ENCODE measurements at places on chromosomes 5 and 9.

DNA sequence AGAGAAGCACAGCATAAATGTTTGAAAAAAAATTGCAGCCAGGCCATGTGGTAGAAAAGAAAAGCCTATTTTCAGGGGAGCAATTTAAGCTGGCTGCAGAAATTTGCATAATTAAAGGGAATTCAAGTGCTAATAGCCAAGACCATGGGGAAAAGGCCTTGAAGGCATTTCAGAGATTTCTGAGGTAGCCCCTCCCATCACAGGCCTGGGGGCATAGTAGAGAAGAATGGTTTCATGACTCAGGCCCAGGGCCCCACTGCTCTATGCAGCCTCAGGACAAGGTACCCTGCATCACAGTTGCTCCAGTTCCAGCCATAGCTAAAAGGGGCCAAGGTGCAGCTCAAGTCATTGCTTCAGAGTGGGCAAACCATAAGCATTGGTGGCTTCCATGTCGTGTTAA lies 1416.0 kb downstream of the EFNA5 start:
- DNase-seq: no peak

- DNase-seq: no peak
These were observed 480.0 kb upstream of the PAPPA start for GRCh38 chr9:115673599-115673998.

- peak; percentile 21 for DNase-seq
These were observed at the start of gene MELK for GRCh38 chr9:36572515-36573418. TSS of gene MELK (plus strand) at chr9:36572895. CDS start at chr9:36581682, 8,787 bp downstream.

- no peak for DNase-seq
These were observed 214.3 kb downstream of the C9orf50 start for GRCh38 chr9:129406278-129407225.

GRCh38 chr5:36447776-36448175 lies 146.1 kb upstream of the RANBP3L start:
- DNase-seq: no peak

GRCh38 chr5:84191281-84191680 lies 193.4 kb downstream of the EDIL3 start:
- DNase-seq: no peak

GRCh38 chr5:43401827-43402226 lies 10.4 kb downstream of the CCL28 start:
- no peak for DNase-seq

DNA sequence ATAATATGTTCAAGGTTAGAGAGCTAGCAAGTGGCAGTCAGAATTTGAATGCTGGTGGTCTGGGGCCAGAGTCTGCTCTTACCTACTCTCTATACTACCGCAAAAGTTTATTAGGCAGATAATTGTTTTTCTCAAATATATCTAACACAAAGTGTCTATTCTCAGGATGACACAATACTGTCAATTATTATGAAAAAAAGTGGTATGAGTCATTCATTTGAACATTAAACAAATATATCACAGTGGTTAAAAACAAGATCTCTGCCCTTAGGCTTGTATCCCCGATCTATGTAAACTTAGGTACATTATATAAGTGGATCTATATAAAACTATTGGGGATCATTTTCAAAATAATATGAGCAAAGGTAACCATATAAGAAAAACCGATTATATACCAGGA lies 354.9 kb downstream of the CETN3 start:
- DNase-seq: no peak

- no peak for DNase-seq
These were observed 68.9 kb upstream of the TAF1L start for GRCh38 chr9:32704343-32704742.

DNA sequence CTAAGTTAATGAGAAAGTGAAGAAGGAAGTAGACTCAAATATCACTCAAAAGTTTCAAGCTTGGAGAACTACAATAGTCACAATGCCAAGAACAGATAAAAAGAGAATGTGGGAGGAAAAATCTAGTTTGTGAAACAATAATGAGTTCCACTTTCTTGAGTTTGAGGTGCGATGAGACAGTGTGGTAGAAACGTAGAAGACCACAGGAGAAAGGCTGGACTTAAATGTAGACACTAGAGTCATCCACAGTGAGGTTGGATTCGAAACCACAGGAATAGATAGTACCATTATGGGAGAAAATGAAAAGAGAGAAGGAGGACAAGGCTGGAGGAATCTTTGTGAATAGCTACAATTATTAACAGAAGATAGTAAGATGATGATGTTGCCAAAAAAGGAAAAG lies 141.1 kb upstream of the LRRTM2 start:
- DNase-seq: no peak

DNA sequence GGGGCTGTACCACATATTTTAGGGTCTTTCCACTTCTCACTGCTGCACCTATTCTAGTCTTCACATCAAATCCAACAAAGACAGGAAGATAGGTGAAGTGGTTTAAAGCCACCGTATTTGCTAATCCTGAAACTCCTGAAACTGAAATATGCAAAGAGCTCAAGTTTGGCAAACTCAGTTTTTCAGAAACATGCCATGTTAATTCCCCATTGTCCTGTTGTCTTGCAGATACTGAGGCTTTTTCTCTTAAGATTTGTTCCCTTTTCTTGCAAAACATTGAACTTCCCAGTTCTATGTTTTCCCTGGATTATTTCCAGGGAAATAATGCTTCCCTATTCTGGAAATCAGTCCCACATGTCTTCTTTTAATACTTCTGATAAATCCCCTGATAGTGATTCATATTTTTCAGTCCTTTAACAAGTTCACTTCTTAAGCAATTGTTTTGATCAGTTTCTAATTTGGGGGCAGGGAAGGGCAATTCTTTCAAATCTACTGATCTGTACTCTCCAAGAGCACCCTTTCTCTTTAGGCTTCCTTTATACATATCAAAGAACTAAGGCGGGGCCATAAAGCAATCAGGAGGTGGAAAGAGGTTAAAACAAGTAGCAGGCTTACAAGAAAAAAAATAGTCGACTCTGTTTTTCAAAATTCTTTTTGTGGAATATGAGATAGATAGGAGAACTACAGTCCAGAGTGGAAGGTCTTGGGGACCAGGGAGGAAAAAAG lies 648.5 kb downstream of the BNC2 start:
- DNase-seq: no peak

- no peak for DNase-seq
These were observed 97.4 kb downstream of the CDK5RAP2 start for GRCh38 chr9:120482424-120483186.

DNA sequence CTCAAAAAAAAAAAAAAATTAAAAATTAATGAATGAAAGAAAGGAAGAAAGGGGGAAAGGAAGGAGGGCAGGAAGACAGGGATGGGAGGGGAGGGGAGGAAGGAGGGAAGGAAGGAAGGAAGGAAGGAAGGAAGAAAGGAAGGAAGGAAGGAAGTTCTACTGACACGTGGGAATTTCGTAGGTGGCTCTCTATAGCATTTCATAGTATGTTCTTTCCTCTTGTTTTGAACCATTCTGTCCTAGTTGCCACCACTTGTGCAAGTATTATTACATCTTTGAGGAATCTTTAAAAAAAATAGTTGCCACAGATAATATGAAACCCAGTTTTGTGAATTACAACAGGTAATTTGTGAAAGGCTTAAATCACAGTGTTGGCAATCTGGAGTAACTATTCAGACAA lies 253.8 kb downstream of the BNC2 start:
- no peak for DNase-seq

DNA sequence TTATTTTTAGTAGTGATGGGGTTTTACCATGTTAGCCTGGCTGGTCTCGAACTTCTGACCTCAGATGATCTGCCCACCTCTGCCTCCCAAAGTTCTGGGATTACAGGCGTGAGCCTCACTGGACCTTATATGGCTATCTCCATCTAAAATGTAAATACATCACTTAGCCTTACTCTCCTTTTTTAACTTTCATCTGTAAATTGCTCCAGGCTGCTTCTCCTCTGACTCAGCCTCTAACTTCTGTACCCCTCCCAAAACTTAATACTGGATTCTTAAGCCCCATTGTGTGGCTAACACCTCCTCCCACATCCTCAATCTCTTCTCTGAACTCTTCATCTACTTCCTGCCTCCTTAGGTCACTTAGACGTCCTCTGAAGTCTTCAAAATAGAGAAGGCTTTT lies 4.0 kb downstream of the SNX30 start:
- DNase-seq: no peak

- DNase-seq: no peak
These were observed 283.4 kb downstream of the GADD45G start for GRCh38 chr9:89888233-89888632.

DNA sequence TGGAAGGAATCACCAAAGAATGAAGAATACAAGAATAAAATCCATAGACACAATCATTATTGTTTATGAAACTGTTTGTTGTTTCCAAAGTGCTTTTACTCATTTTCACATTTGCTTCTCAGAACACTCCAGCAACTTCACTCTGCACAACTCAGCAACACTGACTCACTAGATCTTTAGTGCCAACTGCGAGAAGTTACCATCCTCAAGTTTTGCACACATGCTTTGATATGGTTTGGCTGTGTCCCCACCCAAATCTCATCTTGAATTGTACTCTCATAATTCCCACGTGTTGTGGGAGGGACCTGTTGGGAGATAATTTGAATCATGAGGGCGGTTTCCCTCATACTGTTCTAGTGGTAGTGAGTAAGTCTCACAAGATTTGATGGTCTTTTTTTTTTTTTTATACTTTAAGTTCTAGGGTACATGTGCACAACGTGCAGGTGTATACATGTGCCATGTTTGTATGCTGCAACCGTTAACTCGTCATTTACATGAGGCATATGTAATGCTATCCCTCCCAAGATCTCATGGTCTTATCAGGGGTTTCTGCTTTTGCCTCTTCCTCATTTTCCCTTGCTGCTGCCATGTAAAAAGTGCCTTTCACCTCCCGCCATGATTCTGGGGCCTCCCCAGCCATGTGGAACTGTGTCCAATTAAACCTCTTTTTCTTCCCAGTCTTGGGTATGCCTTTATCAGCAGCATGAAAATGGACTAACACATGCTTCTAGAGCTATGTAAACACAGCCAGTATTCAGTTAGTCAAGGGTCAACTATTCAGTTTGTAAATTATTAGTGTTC lies 36.9 kb downstream of the CLINT1 start:
- DNase-seq: no peak

- DNase-seq: peak; percentile 36
These were observed 61.5 kb downstream of the LNPEP start for GRCh38 chr5:96997265-96997859.

DNA sequence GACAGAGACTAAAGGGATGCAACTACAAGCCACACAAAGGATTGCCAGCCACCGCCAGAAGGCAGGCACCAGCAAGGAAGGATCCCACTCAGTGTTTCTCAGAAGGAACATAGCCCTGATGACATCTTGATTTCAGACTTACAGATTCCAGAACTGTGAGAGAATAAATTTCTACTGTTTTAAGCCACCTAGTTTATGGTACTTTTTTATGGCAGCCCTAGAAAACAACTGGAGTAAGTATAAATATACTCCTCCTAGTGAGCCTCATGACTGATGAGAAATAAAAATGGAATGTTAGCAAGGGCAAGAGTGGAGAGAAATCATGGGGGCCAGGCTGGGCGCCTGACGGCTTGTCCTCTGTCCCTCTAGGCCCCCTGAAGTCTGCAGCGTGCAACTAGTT lies 307.3 kb downstream of the PIK3R1 start:
- no peak for DNase-seq

DNA sequence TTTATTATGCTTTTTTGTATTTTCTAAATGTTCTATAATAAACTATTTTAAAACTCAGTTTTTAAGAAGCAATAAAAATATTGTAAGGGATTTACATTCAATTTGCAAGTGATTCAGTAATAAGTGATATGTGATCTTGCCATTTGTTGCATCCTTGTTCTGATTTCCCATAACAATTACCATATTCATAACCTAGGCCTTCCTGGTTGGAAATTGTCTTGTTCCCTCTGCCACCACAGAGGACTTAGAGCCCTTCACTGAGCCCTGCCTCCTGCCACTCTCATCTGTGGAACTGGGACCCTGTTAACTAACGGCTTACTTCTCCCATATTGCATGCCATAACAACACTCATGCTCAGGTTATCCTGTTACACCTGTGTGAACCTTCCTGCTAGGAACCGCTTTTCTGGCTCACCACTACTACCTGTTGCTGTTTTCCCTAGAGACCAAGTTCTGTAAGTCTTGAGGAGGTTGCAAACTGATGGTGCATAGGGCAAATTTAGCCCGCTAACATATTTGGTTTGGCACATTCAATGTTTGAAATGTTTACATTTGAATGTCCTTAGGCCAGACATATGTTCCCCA lies 32.9 kb upstream of the DTWD2 start:
- DNase-seq: no peak

DNA sequence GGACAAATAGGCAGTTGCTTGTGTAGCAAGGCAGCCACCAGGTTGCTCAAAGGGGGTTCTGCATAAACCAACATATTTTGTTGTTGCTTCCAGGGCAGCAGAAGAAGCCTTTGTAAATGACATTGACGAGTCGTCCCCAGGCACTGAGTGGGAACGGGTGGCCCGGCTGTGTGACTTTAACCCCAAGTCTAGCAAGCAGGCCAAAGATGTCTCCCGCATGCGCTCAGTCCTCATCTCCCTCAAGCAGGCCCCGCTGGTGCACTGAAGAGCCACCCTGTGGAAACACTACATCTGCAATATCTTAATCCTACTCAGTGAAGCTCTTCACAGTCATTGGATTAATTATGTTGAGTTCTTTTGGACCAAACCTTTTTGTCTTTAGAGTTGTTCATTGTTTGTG lies 20.8 kb downstream of the CLTA start:
- DNase-seq: no peak

GRCh38 chr9:116160676-116161571 lies 7.3 kb downstream of the PAPPA start:
- no peak for DNase-seq

DNA sequence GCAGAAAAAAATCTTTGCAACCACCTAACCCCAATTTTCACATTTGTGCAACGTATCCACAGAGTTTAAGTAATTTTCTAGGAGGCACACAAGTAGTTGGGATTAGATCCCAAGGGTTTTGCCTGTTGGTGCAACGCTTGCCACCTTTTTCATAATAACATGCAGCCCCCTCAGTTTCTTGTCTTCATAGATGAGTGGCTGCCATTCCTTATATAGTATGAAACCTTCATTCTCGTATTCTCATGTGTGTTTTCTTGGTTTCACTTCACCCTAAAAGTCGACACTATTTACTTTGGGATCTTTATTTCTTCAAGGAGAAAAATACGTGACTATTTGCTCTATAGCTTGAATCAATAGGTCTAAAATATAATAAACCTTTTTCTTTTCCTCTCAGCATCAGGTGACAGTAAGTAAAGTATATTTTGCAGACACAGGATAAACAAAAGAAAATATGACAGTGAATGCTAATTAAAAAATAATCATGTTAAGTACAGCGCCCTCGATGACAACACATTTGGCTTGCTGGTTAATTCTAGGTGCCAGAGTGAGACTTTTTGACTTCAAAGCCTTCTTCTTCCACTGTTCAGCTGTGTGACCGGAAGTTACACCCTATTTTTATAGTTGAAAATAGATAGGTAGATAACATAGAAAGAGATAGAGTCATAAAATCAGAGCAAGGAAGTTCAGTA lies 342.8 kb upstream of the CCNG1 start:
- DNase-seq: no peak

DNA sequence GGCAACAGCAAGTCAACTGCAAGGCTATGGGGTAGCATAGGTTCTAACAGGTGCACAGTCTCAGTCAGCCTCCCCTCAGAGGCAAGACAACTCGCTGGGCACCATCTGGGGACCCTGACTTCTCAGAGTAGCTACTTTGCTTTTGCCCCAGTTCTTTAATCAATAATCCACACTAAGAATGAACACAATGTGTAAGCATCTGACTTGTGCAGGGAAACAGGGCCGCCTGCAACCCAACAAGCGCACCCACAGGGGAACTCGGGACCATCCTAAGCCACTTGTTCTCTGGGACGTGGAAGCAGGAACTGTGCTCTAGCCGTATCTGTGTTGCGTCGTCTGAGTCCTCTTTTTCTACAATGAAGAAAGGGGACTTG lies 1.9 kb downstream of the MOB3B start:
- DNase-seq: no peak

- DNase-seq: no peak
These were observed 79.3 kb downstream of the RMI1 start for GRCh38 chr9:84059936-84060335.

All from LNCaP clone FGC (cell line).